Stimulated activated CD8-positive, alpha-beta memory T cell treated with anti-CD3 and anti-CD28 coated beads, Interleukin-7, amount 100 ng/mL, for 4 hours (primary cell): ENCODE measurements at places on chromosomes 11 and 22.
A peak's percentile ranks its signal among the peaks of the same experiment; 100 is the strongest.

DNA sequence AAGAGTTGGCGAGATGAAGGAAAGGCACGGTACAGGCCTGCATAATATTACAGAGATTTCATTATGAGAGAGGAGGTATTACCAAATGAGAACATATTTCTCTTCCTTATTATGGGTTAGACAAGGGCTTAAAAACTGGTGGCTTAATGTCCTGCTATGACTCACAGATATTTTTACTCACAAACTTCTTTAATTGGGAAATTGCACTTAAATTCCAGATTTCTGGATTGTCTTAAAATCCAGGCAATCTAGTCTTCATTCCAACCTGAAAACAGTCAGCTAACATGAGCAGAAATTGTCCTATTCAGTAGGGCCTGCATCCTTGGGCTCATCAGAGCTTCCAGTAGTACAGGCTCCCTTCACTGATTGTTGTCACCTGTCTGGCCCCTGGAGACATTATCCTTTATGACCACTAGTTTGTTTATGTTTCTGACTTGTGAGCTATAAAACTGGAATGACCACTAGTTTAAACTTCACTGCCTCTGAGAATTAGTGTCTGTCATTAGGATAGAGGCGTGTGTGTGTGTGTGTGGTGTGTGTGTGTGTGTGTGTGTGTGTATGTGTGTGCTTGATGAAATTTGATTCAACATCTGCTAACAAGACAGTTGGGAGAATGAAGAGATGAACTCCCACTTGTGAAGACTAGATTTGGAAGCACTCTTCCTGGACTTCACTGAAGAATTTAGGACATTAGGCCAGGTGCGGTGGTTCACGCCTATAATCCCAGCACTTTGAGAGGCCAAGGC, 25.1 kb downstream of the DBX1 start:
- no peak for DNase-seq

- DNase-seq, result no peak
These were observed 1077.4 kb downstream of the BRD1 start for GRCh38 chr22:48750282-48750681.

- DNase-seq, result no peak
These were observed 5.6 kb upstream of the CARNS1 start for GRCh38 chr11:67409781-67410368.

DNA sequence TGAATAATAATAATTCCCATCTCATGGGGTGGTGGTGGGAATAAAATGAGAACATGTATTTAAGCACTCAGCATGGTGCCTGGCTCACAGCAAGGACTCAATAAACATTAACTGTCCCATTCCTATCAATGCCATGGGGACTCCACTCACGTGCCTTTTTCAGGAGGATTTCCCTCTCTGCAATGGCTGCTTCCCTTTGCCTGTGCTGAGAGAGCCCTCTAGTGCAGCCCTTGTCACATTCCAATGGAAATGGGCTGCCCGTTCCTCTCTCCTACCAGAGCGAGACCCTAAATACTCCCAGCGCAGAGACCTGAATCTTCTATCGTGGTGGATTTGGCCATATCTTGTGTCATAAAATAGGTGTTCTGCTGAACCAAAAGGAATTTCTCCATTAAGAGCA, 621.5 kb upstream of the B3GAT1 start:
- no peak for DNase-seq

GRCh38 chr11:97454988-97455387, 1065.2 kb downstream of the JRKL start:
- DNase-seq, result no peak

DNA sequence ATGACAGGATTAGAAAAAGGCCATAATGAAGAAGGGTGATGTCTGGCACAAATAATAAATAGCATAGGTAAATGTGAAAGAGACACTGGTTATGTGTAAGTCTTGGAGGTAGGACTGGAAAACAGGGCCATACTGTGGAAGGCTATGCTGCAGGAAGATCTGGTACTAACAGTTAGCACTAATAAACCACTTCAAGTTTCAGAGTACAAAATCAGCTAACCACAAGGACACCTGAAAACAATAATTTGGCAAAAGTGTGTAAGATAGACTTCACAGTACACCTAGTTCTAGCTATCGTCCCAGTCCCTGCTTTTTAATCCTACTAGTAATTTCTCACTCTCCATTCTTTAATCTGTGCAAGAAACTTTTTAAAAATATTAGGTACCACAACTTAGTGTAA, 44.3 kb downstream of the CWF19L2 start:
- DNase-seq, result no peak

- DNase-seq, result no peak
These were observed 17.7 kb downstream of the B3GAT1 start for GRCh38 chr11:134394311-134394710.

- DNase-seq, result no peak
These were observed 32.7 kb downstream of the FAM83F start for GRCh38 chr22:40027191-40028097.

DNA sequence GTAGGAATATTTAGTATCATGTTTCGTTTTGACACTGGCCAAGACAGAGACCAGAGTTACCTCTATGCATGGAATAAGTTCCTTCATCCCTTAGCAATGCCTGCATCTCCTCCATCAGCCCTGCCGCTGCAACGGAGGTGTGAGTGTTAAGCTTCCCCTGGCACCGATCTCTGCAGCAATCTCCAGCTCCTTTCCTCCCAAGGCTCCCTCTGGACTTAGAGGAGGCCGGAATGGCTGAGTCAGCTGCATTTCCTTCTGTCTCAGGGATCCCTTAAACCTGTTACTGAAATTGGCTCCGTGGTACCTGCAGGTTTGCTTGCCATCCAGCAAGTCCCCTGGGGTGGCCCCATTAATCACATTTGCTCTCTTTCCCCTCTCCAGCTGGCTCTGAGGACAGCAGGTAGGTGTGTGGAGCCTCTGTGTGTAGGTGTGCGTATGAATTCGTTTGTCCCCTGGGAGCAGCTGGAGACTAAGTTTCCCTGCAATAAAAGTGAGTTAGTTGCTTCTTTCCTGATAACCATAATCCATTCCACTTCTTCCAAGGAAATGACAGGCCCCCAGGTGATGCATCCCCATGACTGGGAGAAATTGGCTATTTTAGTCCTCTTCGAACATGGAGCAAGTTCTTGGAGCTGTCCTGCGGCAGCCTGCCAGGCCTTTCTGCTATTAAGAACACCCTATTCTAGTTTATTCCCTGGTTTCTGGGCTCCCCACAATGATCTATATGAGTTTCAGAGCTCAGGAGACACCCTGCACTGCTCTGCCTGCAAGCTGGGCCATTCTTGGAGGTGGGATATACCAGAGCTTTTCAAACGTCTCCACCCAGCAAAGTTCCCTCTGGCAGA, 457.2 kb upstream of the CADM1 start:
- DNase-seq, result no peak

DNA sequence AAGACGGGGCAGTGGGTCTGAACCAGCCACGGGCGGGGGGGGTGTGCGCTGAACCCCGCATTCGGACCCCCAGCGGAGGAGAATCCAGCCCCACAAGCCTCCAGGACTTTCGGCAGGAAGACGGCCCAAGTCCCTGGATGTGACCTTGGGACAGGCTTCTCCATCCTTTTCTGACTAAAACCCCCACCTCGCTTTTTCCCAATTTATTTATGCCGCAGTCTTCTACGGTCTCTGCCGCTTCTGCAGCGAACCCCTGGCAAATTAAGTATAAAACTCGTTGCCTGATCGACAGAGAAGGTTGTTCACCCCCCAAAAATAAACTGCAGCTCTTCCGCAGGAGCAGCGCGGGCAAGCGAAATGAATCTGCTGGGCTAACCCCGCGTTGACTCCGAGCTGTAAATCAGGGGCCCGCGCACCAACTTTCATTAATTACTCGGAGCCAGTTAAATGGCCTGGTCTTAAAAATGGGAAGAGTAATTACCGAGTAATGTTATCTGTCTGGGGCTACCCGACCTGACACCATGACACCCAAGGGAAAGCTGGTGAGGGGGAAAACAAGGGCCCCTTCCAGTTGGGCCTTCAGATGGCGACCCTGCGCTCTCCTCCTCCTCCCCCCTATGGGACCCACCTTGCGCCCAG, 6.6 kb downstream of the WT1 start:
- no peak for DNase-seq

- DNase-seq, result peak; percentile 69
These were observed 868 bp downstream of the TSPAN18 start for GRCh38 chr11:44727373-44728287.

DNA sequence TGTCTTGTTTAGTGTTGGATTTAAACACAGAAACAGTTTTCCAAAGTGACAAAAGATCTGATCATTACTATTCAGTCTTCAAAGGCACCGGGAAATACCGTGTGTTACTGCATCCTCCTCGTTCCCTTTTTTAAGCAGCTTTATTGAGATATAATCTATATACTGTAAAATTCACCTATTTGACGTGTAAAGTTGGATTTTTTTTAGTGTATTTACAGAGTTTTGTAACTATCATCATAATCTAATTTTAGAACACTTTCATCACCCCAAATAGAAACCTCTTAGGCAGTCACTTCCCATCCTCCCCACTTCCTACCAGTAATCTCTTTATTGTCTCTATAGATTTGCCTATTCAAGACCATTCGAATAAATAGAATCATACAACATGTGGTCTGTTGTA, 1.4 kb downstream of the ANO5 start:
- no peak for DNase-seq

GRCh38 chr11:76753950-76754349, 29.2 kb upstream of the TSKU start:
- DNase-seq, result no peak

DNA sequence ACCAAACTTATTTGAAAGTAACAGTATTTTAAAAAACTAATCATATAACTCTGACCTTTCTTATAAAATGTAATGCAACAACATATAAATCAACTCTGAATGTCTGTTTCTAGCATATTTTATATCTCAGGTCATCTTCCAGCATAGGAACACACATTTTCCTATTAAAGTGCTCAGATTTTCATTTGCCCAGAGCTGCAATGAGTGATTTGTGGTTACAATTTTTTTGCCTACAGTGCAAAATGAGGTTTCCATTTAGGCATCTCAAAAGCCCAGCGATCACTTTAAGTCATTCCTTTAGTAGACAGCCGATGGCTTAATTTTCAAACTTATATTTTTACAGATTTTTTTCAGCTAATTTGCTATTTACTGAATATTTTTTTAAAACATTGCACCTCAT, 1.0 kb downstream of the LYVE1 start:
- DNase-seq, result no peak

DNA sequence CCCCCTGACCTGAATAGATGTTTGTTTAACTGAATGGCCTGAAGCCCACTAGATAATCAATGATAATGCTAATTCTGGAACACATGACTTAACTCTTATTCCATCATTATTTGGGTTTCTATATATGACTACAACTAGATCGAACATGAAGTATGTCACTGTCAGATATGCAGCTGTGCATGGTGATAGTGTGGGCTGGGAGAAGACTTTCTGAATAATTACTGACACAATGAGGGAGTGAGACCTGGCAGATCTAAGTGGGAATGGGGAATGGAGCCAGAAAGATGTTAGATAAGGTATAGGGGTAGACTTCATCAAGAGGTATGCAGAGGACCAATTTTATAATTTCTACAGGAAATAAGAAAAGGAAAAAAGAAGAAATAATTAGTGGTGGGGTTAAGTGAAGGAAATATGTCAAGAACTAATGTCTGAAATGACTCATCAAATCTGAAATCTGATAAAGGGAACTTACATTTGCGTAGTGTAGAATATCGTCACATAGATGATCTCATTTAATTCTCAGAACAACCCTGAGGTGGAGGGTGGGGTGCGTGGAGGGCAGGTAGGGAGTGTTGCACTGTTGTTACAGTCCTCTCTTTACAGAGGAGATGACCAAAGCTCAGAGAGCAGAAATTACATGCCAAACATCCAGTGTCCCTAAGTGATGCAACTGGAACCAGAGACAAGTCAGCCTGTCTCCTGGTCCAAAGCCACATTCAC, 68.2 kb upstream of the EED start:
- peak; percentile 39 for DNase-seq

DNA sequence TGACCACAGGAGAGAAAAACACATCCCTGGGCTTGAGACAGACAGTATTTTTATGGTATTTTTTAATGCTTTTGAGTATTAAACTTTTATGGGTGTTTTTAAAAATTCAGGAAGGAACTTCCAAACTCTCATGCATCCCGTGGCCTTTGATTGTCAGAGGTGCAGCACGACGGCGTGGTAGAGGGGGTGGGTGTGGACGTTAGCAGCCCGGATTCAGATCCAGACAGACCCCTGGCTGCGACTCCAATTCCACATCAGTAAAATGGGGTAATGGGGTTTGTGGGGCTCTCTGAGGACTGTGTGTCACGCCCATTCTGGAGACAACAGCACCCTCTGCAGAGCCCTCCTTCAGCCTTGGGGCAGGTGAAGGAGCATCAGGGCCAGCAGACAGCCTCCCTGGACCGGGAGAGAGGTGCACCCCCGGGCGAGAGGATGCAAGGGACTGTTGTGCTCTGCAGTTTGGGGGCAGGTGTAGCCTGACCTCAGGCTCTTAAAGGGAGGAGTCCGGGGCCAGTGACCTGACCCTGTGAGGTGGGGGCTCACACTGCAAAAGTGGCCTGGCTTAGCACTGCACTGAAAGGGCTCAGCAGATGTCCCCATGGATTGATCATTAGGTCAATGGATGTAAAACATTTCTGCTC, 1024.3 kb downstream of the TBC1D22A start:
- DNase-seq, result no peak

GRCh38 chr11:100574894-100575769, 112.0 kb upstream of the ARHGAP42 start:
- no peak for DNase-seq

DNA sequence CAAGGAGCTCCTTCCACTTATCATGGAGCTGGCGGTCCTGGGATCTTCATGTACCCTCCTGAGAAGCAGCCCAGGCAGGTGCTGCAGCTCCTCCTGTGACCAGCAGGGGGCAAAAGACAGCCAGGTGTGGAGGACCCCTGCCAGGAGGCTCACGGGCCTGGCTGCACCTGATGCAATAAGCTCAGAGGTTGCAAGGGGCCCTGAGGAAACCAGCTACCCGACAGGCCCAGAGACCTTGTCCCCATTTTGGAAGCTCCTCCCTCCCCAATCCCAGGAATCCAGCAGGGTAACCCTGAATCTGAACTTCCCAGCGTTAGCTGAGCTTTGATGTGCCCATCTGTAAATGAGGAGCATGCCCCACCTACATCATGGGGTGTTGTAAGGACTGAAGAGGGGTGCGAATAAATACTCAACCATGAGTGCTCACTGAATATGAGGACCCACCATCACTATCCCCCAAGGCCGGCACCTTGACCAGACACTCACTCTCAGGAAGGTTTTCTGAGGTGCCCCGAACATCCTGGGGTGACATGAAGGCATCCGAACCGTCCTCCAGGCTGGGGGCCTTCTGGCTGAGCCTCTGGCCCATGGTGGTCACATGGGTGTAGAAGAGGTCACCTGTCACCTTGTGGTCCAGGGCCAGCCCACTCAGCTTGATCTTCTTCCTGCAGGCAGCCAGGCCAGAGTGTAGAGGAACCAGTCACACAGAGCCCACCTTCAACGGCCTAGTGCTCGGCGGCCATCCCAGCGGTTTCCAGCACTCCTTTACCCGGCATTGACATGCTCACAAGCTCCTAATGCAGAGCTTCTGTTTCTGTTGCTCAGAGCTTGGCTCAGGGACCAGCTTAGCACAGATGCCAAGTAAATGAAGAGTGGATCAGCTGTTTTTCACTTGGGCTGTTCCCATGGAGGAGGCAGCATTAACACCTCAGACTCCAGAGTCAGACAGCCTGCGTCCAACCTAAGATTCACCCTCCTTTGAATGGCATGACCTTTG, 21.7 kb downstream of the SLC43A1 start:
- DNase-seq, result peak; percentile 69
